Thoracic aorta (tissue), 2 donors: ENCODE measurements at places on chromosomes 1 and 21.

GRCh38 chr1:116916533-116917445 lies 7.1 kb downstream of the PTGFRN start:
- no peak for DNase-seq

DNA sequence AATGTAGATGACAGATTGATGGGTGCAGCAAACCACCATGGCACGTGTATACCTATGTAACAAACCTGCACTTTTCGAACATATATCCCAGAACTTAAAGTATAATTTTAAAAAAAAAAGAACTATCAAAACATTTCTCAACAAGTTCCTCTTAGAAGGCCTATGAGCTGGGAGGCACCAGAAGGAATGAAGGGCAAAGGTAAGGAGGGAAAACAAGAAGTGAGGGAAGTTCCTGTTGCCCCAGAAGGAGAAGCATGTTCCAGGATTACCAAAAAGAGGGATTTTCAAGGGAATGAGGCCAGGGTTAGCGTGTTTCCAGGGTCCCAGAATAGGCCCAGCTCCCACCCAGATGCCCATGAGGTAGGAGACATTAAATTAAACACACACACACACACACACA lies 361.0 kb downstream of the SETD4 start:
- no peak for DNase-seq

DNA sequence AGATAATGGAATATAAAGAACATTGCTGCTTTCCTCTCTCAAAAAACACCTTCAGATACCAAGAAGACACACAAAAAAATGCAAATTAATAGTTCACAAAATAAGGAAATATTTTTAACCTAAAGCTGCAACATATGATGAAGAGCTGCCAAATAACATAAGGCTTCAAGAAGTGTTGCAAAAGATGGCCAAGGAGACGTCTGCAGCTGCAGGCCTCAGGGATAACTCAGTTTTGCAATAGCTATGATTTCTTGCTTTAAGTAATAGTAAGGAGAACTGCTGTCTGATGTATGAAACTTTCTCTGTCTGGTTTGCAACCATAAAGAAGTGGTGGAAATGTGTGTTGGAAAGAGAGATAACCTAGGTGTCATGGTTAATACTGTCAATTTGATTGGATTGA lies 1237.5 kb downstream of the MRPL39 start:
- no peak for DNase-seq

DNA sequence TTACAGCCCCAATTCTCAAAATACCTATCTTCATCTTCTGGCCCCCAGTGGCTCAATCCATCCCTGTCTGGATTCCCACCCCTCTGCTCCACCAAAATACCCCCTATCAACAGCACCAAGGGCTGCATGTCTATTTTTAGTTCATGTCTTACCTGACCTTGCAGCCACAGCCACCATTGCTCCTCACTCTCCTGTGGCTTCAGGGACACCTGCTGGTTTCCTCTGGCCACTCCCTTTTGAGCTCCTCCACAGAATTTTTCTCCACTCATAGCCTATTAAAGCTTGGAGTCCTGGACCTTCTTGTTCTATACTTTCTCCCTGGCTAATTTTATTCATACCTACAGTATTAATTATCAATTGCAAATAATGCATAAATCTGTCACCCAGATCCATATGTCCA lies 125.3 kb upstream of the NGF start:
- no peak for DNase-seq

DNA sequence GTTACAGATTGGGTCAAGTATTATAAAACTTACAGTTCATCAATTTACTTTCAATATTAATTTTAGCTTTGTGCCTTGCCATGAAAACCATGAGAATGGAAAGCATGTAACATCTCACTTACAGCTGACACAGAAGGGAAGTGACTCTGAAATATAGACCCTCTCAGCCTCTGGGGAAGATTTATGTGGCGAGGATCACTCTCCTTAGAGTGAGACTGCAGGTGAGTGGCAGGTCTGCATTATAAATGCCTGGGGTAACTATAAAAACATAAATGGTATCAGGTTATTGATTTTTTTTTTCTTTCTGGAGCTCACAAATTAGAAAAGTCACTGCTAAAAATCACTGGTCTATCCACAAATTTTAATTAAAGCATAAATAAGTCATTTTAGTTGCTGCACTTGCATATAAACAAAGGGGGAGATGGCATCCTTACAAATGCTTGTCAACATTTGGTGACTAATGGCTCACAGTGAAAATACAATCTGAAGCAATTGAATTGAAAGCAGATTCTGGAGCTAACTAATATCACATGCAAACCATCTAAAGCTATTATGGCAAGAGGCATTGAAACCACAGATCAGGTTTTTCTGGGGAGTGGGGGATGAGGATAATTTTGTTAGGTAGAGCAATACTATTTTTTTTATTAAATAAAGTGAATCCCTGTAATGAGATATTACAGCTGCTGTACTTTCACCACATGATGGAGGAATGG lies 200.9 kb downstream of the TM2D1 start:
- no peak for DNase-seq

GRCh38 chr1:14499312-14500040 lies 99.0 kb upstream of the KAZN start:
- no peak for DNase-seq

DNA sequence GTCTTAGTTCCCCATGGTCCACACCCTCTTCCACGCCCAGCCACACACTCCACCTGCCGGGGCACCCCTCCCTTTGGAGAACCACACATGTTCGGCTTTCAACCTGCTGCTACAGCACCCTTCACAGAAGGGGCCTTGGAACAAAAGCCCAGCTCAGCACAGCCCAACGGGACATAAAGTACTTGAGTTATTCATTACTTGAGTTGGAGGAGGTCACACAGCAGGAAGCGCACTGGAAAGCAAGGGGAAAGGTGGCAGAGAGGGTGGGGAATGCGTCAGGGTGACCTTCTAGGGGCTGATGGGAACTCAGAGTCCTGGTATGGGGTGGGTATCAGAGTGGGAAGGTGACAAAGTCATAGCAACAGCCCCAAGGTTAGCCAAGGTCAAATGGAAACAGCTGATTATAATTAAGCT lies 3.0 kb upstream of the ATP1B1 start:
- no peak for DNase-seq

DNA sequence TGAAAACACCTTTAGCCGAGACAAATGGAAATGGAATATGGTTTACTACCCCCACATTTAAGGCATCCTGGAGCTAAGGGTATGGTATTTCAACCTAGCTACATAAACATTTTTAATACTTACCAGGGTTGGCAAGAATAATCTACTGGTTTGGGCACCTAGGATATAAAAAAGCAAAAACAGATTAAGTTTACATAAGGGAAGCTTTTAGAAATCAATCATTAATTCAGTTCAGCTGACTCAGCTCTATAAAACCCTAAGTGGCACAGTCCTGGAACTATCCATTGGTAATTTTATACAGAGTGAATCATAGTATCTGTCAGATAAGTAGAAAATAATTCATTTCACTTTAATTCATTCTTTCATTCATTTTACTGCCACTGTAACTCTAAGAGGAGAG lies 355.2 kb downstream of the VAV3 start:
- no peak for DNase-seq

GRCh38 chr1:178946855-178947676 lies 76.2 kb upstream of the ANGPTL1 start:
- DNase-seq, result no peak

DNA sequence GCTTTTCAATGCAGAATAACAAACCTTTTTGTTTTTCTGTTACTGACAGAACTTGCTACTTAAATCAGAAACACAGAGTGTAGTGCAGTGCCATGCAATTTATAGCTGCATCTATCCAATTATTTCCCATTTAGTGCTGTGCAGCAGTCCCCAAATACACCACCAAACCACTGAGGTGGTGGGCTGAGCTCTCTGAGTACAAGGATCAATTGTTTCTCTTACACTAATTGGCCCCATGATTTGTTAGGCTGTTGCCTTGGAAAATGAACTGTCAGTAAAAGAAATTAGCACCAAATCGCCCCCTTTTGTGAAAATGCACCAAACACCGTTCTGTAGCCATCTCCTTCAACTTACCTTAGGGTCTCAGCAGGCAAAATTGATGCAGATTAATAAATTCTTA lies 118.9 kb upstream of the C8B start:
- no peak for DNase-seq
